ENCODE measurements at places on chromosomes 3 and 15.
A peak's percentile ranks its signal among the peaks of the same experiment; 100 is the strongest.

GRCh38 chr15:66785637-66786036 lies 83.6 kb downstream of the SMAD6 start:
- DNase-seq, result no peak

DNA sequence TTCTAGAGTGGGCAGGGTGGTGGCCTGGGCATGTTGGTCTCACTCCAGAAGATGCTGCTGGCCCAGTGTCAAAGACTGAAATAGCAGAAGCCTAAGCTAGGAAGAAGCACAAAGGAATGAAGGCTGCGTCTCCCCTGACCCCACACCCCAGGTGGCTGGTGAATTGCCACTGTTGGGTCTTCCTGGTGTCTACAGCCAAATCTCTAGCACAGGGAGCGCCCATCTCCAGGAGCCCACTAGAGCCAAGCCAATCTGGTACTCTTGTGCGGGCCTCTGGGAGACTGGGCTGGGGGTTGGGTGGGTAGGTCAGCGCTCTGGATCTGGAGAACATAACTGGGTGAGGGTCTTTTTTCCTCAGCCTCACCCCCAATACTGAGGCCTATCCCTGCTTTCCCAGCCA lies 894 bp downstream of the TUSC2 start:
- DNase-seq, result no peak

DNA sequence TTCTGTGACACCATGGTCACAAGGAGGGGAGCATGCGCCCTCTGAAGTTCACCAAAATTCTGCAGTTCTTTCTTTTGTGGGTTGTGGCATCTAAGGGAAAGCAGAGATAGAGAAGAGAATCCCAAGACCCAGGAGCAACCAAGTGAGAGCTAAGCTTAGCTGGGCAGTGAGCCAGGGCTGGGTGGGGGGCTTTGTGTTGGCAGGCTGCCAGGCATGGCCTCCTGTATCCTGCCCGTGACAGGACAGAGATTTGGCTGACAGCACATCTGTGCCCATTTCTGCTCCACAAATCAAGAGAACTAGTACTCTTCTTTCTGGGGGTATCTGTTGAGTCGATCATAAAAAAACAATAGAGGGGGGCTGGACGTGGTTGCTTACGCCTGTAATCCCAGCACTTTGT lies 66.2 kb downstream of the NMNAT3 start:
- DNase-seq, result no peak

- no peak for DNase-seq
Measured at GRCh38 chr15:94991718-94992117, 760.4 kb downstream of the MCTP2 start.

DNA sequence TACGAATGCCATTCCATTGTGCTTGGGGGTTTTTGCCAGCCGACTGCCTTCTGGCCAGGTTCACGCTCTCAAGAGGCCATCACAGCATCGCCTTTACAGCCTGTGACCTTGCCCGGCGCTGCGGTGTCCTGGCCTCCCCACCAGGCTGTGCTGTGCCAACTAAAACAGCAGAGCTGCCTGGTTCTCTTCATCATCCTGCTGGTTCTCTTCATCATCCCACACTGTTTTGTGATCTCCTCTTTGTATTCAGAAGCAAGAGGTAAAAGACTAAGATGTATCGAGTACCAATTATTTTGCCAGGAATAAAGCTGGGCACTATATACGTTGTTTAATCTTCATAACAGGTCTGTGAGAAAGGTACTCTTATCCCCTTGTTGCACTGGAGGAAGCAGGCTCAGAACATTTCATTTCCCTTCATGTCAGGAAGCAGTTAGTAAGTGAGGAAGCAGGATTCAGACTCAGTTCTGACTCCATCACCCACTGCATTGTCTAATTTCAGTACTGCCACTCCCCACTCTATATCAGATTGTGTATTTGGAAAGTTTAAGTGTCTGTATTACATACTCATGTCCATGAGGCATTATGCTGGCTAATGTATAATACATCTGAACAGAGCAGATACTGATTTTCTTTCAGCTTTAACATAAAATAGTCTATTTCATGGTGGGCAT lies 92.7 kb downstream of the LRRC28 start:
- DNase-seq, result peak; percentile 0

DNA sequence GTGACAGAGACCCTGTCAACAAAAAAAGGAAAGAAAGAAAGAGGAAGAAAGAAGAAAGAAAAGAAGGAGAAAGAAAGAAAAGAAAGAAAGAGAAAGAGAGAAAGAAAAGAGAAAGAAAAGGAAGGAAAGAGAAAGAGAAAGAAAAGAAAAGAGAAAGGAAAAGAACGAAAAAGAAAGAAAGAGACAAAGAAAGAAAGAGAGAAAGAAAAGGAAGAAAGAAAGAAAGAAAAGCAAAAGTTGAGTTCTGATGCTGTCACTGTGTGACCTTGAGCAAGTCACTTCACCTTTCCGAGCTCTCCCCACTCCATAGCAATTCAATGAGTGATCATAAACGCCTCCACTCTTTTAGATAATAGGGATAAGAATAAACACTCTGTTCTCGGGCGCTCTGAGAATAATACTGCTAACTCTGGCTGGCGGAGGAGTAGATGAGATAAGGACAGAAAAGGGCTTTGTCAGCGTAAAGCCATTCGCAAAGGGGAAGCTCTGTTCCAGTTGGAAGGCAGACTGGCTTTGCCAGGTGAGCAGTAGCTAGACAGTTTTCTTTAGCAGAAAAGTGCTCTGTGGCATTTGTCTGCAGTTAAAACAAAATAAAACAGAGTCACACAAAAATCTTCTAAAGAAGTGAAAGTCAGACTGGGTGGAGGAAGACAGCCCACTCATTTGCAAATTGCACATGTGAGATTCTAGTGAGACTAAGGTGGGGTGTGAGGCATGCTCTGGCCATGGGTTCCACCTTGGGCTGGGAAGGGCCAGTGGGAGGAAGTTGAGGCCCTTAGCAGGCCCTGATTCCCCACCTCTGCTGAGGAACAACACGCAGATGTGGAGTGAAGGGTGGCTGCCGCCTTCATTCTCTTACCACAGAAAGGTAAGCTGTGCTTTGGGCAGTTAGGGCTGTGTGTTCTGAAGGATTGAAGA lies 9.6 kb upstream of the FLNB start:
- DNase-seq, result no peak

GRCh38 chr15:29449136-29449535 lies 179.5 kb upstream of the NSMCE3 start:
- DNase-seq, result no peak

DNA sequence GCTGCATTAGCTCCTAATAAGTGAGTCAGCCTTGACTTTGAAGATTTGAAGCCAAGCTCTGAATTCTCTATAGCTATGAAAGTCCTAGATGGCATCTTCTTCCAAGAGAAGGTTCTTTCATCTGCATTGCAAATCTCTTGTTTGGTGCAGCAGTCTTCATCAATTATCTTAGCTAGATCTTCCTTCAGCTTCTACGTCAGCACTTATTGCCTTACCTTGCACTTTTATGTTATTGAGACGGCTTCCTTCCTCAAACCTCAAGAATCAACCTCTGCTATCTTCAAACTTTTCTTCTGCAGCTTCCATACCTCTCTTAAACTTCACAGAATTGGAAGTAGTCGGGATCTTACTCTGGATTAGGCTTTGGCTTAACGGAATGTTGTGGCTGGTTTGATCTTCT lies 167.6 kb downstream of the SCAPER start:
- no peak for DNase-seq

- DNase-seq, result no peak
Measured at GRCh38 chr15:55241891-55242290, 45.1 kb upstream of the RSL24D1 start.

All from effector memory CD4-positive, alpha-beta T cell (primary cell).